ENCODE measurements at places on chromosomes 1 and 21. TPM values are rescaled to one million over a fixed set of nuclear protein-coding genes. Genes with fewer than 3 reads are reported as not detected.

CHI3L1 gene
- polyA plus RNA-seq, result 1.5 TPM

SOX13 gene
- polyA plus RNA-seq, result 45.4 TPM

DNA sequence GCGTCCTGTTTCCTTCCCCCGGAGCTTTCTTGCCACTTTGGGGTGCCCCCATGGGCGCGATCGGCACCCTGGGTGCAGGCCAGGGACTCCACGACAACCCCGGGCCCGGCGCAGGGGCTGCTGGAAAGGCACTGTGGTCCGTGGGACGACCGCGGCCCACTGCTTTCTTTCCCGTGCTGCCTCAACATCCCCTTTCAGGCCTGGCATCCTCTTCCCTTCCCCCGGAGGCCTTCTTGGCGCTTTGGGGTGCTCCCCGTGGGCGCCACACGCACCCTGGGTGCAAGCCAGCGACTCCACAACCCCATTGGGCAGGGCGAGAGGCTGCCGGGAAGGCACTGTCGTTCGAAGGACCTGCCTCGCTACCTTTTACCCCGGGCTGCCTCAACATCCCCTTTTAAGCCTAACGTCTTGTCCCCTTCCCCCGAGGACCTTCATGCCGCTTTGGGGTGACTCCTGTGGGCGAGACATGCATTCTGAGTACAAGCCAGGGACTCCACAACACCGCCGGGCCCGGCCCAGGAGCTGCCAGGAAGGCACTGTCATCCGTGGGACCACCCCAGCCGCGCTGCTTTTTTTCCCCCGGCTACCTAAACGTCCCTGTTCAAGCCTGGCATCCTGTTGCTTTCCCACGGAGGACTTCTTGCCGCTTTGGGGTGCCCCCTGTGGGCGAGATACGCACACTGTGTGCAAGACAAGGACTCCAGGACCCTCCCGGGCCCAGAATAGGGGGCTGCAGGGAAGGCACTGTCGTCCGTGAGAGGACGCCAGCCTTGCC is 137.8 kb downstream of the LIPI start:
- no peak for DNase-seq

DNA sequence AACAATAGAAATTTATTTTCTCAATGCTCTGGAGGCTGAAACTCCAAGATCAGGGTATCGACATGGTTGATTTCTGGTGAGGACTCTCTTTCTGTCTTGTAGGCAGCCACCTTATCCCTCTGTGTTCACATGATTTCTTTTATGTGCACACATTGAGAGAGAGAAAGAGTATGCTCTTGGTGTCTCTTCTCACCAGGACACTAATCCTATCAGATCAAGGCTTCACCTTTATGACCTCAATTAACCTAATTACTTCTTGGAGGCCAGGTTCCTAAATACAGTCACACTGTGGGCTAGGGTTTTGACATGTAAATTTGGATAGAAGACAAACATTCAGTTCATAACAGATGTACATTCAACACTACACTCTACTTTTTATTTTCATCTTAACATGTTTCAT is 1094.2 kb upstream of the ADGRL2 start:
- DNase-seq, result no peak
